Stimulated activated CD8-positive, alpha-beta memory T cell treated with anti-CD3 and anti-CD28 coated beads, Interleukin-2, amount 100 ng/mL, for 48 hours (primary cell): ENCODE measurements at places on chromosomes 16 and 17.

DNA sequence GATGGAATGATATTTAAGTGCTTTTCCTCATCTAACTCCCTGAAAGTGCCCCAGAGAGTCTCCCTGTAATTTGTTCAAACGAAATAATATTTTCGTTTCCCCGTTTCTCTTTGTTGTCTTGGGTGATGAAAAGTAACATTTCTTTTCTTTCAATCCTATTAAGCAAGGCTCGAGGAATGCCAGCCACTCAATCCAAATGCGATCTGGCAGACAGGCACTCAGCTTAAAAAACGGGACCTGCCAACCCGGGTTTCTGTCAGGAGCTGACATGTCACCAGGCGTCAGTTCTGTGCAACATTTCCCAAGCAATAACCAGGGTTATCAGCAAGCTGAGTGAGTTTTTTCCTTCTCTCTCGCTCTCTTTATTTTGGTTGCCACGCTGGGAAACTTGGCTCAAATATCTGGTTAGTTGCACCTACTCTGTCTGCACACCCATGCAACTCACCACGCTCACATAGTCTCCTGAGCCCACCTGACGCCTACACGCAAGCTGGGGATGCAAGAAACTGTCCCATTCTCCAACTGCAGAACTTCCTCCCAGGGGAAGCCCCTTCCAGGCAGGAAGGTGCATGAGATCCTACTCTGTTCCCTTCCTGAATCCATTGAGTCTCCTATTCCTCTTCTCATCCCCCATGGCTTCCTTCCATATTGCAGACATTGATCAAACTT, 208.2 kb downstream of the C16orf78 start:
- DNase-seq = no peak

DNA sequence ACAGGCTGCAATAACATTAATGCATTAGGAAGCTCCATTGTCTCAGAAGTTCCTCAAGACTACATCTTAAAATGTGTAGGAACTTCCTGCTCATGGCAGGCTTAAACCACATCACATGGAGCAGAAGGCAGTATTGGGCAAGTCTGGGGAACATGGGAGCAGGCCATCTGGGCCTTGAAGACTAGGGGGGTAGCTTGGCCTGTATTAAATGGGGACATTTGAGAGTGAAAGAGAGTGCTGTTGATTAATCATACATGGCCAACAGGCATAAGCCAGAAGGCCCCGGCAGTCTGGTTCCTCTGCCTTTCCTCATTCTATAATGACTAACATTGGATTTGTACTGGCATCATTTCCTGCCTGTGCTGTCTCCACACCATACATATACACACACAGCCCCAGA, 25.2 kb upstream of the SLC5A11 start:
- no peak for DNase-seq

- no peak for DNase-seq
These were observed 28.3 kb upstream of the BHLHA9 start for GRCh38 chr17:1241929-1242328.

DNA sequence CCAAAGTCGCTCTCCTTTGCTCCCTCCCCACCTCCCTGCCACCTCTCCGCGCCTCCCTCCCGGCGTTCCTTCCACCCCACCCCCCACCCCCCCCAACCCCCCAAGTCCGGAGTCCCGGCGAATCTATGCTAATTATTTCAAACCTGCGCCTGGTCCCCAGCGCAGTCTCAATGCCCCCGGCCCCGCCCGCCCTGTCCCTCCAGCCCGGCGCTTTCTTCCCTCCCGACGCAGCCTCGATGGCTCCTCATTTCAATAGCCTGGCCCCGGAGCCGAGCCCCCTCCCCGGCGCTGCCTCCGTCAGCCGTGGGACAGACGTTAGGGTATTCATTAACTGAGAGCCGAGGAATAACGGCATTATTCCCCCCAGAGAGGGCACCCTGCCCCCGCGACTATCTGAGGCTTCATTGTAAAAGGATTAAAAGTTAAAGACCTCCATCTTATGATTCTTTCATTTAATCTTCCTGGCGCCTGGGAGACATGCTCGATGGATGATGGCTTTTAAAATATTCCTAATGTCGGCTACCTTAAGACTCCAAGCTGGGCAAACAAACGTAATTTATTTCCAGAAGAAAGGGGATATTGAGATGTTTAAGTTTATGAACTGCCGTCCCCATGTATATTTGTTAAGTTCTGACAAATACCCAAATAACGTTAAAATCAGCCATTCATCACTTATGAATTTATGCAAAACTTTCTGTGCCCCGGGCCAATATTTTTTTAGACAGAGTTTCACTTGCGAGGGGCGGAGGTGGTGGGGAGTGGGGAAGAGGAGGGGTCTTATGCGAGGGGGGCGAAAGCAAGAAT, 3.4 kb downstream of the NOG start:
- DNase-seq = no peak

DNA sequence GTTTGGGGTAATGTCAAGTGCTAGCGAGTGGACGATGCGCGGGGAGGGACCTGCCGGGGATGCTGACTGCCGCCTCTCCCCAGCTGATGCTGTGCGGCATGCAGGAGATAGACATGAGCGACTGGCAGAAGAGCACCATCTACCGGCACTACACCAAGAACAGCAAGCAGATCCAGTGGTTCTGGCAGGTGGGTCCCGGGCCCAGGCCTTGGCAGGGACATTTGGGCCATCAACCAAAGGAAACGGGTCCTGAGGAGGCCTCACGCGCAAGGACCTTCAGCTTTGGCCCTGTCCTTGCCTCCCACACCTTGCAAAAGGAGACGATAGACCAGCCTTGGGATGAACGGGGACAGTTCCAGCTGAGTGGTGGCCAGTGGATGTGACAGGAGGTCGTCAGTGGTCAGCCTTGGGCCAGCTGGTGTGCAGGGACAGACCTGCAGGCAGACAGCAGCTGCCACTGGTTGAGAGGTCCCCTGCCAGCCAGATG, 13.6 kb upstream of the CLEC18A start:
- DNase-seq = no peak

DNA sequence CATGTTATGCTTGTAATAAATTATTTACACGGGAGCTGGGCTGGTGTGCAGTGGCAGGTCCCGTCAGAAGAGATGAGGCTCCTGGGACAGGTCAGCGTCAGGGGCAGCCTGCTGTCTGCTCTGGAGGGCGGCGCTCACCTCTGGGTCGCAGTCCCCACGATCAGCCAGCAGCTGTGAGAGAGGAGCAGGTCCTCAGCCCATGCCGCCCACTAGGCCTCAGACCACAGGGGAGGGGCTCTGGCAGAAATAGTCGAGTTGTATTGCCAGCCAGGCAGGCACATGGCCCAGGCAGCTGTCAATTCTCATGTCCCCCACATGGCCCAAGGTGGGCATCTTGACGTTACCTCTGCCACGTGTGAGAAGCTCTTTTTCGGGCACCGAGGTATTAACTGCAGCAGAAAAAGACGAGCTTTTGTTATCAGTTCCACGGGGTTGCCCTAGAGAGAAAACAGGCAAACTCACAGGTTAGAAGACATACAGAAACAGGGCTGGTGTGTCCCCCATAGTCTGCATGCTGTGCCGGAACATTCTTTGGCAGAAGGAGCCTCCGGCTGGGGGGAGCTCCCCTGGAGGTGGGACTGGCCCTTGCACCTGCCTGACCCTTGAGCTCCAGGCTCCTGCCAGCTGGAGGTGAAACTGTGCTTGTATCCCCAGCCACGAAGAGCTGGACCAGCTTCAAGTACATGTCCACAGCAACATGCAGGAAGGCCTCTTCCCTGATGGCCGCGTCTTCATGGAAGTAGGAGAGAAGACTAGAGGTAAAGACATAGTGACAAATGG, 17.4 kb downstream of the ZNF276 start:
- DNase-seq = no peak

- DNase-seq = no peak
These were observed 36.7 kb upstream of the CCL1 start for GRCh38 chr17:34399725-34400124.

DNA sequence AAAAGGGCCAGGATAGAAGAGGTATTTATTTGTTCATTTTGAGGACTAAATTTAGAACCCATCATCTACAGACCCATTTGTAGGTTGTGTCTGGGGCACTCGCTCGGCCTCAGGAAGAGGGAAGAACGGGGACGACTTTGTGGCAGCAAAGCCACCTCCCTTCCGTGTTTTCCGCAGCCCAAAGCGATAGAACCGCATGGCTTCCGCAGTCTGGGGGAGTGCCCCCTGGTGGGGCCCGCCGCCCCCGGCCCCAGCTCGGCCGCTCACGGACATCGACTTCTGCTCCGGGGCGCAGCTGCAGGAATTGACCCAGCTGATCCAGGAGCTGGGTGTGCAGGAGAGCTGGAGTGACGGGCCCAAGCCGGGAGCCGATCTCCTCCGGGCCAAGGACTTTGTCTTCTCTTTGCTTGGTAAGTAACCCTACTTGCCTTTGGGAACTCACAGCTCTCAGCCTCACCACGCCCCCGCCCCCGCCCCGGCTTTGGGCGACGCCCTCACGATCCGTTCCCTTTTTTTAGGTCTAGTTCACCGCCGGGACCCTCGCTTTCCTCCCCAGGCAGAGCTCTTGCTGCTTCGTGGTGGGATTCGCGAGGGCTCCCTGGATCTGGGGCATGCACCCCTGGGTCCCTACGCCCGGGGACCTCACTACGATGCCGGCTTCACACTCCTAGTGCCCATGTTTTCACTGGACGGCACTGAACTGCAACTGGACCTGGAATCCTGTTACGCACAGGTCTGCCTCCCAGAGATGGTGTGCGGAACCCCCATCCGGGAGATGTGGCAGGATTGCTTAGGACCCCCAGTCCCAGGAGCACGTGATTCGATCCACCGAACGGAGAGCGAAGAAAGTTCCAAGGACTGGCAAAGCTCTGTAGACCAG, 681 bp downstream of the TMEM102 start:
- no peak for DNase-seq

DNA sequence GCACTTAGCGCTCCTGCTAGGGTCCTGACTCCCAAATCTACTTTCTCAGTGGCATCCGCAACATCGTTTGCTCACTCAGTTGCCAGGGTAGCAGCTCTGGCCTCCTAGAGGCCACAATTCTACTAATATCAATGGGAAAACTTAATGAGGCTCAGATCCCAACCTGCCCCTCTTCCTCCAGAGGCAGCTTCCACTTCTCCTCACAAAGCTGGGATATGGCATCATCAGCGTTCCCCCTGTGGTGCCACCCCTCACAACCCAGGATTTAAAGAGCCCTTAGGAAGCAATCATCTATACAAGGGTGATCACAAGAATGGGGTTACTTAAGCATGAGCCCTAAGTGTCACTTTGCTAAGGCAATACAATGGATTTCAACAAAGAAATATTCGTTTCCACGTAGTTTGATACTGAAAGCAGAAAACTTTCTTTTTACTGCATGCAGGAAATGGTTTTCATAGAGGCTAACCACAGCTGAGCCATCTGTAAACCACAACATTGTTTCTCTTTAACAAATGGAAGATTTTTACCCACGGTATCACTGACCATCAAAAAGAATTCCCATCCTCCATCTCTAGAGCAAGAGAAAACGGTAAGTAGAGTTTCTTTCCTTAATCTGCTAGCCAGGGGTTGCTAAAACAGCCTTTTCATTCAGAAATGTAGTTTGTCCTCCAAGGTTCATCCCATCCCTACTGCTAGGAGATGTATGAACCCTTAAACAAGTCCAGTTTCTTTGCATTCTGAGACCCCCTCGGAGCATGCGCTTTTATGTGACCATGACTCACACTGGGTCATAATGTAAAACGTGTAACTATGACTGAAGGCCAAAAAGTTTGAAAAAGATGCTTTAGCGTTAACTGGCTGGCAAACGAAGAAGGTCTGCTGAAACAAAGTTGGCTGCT, 68.3 kb upstream of the BCAR1 start:
- no peak for DNase-seq

GRCh38 chr16:8733849-8734540, 59.6 kb downstream of the ABAT start:
- no peak for DNase-seq

DNA sequence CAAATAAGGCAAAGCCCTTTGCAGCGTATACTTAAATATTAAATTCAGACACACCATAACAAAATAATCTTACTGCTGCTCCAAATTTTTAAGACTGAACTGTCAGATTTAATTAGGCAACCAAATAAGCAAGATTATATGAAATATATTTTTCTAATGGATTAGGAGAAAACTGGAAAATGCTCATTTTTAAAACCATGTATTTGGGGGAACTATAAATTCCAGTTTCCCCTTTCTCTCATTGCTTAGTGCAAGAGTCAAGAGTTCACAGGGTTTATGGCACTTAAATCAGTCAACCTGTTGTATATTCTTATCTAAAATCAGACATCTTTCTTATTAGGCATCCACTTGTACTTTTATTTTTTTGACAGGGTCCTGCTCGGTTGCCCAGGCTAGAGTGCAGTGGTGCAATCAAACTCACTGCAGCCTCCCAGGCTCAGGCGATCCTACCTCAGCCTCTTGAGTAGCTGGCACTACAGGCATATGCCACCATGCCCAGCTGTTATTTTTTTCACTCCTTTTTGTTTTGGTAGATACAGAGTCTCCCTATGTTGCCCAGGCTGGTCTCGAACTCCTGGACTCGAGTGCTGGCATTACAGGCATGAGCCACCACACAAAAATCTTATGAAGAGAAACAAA, 2.1 kb upstream of the KANSL1 start:
- no peak for DNase-seq

- DNase-seq = no peak
These were observed 31.1 kb downstream of the RAI1 start for GRCh38 chr17:17712268-17712924.

- DNase-seq = no peak
These were observed 690.5 kb downstream of the KCNJ2 start for GRCh38 chr17:70859829-70860228.
